Thyroid gland (tissue), 4 donors: ENCODE measurements at places on chromosomes 6 and 20.
A peak's percentile ranks its signal among the peaks of the same experiment; 100 is the strongest.

DNA sequence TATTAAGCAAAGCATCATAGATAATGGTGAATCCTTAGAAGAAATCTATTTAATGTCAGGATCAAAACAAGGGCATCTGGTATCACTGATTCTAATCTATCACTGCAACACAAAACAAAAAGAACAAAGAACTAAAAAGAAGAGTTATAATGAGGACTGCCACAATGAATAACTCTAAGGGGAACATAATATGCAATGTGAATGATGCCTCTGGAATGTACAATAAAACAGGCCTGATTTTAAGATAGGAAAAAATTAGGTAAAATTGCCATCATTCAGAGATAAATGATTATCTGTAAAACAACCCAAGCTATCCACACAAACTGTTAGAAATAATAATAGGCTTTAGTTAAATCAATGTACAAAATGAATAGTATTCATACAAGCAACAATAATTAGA is 936.7 kb upstream of the CITED2 start:
- no peak for DNase-seq
- no peaks in the 10 kb centered on the region for H3K4me1 ChIP-seq
- no peaks in the 10 kb centered on the region for H3K36me3 ChIP-seq
- H3K27ac ChIP-seq: no peak overlapping the region
- H3K4me3 ChIP-seq: no peak overlapping the region

DNA sequence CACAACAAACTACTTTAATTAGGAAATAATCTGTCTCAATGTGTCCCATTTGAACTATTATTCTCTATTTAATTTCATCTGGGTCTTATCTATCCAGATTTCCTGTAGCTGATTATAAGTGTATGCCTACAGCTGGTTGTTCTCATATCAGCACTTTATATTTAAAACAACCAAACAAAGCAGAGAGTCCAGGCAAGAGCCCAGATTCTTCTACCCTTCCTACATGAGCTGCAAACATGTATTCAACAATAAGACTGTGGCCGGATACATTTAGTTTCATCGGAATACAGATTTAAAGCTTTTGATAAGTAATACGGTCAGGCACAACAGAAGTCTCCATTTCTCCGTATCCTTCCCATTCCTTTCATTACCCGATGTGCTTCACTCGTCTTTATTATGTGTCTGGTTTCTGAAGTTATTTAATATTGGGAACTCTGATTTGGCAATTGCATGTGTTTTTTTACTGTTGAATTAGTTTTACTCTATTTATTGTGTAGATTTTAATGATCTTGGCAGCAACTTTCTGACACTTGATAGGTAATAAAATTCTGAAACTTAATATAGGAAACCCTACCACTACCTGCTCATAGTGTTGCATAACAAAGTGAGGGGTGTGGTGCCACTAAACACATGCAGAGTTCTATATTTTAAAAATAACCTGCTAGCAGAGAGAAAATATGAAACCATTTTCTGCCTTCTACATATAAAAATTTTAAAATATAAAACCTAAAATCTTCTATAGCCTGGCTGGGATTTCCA is 653.5 kb upstream of the PTCHD4 start:
- no peaks in the 10 kb centered on the region for H3K27me3 ChIP-seq
- H3K36me3 ChIP-seq: no peaks in the 10 kb centered on the region
- H3K4me3 ChIP-seq: no peak overlapping the region
- no peak overlapping the region for H3K27ac ChIP-seq
- no peak for DNase-seq

DNA sequence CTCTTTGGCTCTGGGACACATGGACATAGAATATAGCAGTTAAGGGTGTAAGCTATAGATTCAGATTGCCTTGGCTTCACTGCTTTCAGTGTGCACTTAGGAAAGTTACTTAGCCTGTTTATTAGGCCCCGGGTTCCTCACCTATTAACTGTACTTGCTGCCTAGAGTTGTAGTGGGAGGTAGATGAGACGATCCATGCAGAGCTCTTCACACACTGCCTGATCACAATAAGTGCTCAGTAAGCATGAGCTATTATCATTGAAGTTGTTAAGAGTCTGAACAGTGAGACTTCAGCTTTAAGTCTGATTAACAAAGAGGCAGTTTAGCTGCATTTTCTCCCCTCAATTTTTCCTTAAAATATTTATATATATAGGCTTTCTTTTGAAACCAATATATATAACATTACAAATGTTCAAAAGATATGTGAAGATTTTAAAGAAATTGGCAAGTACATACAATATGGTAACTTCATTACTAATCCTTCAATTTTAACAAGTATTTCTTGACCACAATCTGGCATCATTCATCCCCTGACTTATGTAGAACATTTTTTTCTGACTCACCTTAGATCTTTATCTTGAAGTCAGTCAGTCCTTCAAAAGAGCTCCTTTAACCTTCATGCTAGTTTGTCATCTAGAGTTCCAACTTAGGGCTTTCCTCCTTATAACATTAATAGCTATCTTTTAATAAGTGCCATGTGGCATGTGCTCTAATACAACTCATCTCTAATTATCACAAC is 20.5 kb upstream of the SUPT3H start:
- no peaks in the 10 kb centered on the region for H3K4me1 ChIP-seq
- no peak for DNase-seq
- no peaks in the 10 kb centered on the region for H3K36me3 ChIP-seq

GRCh38 chr6:118932421-118932820 is 2.5 kb downstream of the MCM9 start:
- H3K36me3 ChIP-seq: peaks cover 9% of the 10 kb centered on the region
- DNase-seq: no peak
- no peak overlapping the region for H3K27ac ChIP-seq
- peaks cover 6% of the 10 kb centered on the region for H3K4me1 ChIP-seq
- no peaks in the 10 kb centered on the region for H3K27me3 ChIP-seq

DNA sequence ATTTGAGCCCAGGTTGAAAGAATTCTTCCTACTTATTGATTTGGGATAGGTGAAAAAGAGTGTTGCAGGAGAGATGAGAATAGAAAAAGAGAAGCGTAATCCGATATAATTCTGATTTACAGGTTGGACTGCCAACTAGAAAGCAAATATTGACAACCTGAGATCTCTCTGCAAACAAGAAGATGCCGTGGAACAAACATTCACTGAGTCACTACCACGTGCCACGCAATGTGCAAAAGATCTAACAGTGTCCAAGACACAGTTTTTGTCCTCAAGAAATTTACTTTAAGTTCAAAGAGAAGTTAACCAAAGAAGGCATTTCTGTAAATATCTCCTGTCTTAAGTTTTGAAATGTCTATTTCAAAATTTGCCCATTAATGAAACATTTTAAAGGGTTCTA is 578.0 kb upstream of the ARID1B start:
- H3K36me3 ChIP-seq: no peaks in the 10 kb centered on the region
- no peaks in the 10 kb centered on the region for H3K4me1 ChIP-seq
- no peak overlapping the region for H3K4me3 ChIP-seq
- no peak for DNase-seq

- H3K4me1 ChIP-seq: no peaks in the 10 kb centered on the region
- H3K27me3 ChIP-seq: no peaks in the 10 kb centered on the region
- H3K36me3 ChIP-seq: no peaks in the 10 kb centered on the region
- no peak overlapping the region for H3K4me3 ChIP-seq
These were observed 192.6 kb downstream of the CDH4 start for GRCh38 chr20:61444637-61445036.

GRCh38 chr6:138546733-138547185 is 47.5 kb upstream of the NHSL1 start:
- no peaks in the 10 kb centered on the region for H3K27me3 ChIP-seq
- no peak for DNase-seq
- no peaks in the 10 kb centered on the region for H3K4me1 ChIP-seq
- H3K36me3 ChIP-seq: no peaks in the 10 kb centered on the region
- H3K4me3 ChIP-seq: no peak overlapping the region

GRCh38 chr6:127484212-127484863 is 25.1 kb upstream of the KIAA0408 start:
- H3K27ac ChIP-seq: no peak overlapping the region
- no peak for DNase-seq
- no peaks in the 10 kb centered on the region for H3K27me3 ChIP-seq
- H3K4me3 ChIP-seq: no peak overlapping the region

DNA sequence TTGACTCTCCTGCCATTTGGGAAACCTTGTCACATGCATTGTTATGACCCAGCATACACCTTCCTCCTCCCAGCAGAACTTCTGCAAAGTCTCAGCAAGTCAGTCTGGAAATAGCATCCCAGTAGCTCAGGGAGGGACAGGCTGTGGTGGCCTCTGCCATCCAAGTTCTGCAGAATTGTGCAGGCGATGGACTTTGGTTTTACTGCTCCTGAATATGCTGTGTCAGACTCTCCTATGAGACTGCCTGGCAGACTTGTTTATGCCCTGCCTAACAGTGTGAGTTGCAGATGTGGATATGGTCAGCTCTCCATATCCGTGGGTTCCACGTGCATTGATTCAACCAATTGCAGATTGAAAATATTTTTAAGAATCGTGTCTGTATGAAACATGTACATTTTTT is 52.8 kb downstream of the SNRNP48 start:
- H3K27ac ChIP-seq: no peak overlapping the region
- no peak overlapping the region for H3K4me3 ChIP-seq
- no peaks in the 10 kb centered on the region for H3K36me3 ChIP-seq
- no peaks in the 10 kb centered on the region for H3K4me1 ChIP-seq
- no peaks in the 10 kb centered on the region for H3K27me3 ChIP-seq

GRCh38 chr6:94680669-94681212 is 896.6 kb upstream of the MANEA start:
- no peaks in the 10 kb centered on the region for H3K36me3 ChIP-seq
- no peaks in the 10 kb centered on the region for H3K27me3 ChIP-seq
- H3K4me1 ChIP-seq: no peaks in the 10 kb centered on the region
- H3K4me3 ChIP-seq: no peak overlapping the region
- no peak for DNase-seq

- H3K27me3 ChIP-seq: no peaks in the 10 kb centered on the region
- no peak overlapping the region for H3K4me3 ChIP-seq
- no peaks in the 10 kb centered on the region for H3K36me3 ChIP-seq
These were observed 119.5 kb upstream of the KCNK16 start for GRCh38 chr6:39441986-39442385.

DNA sequence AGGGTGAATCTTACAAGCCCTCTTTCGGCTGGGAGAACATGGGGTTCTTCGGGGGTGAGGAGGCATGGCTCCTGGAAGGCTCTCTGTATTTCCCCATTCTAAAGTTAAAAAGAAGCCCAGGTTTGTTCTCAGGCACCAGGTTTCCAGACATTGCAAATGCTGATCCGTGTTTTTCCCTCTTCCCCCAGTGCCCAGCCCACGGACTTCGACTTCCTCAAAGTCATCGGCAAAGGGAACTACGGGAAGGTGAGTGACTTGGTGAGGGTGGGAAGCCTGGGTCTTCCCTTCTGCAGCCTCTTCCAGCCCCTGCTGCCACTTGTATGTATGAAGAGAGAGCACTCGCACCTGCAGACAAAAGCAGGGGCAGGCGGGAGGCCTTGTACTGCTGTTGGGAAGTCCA is 8.7 kb downstream of the SGK2 start:
- H3K27ac ChIP-seq: no peak overlapping the region
- no peaks in the 10 kb centered on the region for H3K36me3 ChIP-seq
- DNase-seq: no peak
- H3K27me3 ChIP-seq: no peaks in the 10 kb centered on the region
- no peaks in the 10 kb centered on the region for H3K4me1 ChIP-seq

DNA sequence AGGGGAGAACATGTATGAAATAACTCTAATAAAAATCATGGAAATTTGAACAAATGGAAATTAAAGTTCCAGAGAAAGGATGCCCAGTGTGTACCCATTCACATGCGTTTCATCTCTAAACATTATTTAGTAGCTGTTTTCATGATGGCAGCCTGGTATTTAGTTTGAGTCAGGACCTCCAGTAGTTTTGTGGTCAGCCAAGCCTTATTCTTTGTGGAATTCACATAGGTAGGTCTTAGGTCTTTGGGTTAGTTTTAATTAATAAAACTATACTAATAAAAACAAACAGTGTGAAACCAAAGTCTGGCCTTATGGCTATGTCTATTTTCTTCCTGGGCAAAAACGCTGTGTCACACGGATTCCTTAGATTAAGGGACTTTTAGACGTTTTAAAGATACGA is 137.8 kb downstream of the FOXC1 start:
- H3K4me1 ChIP-seq: no peaks in the 10 kb centered on the region
- H3K4me3 ChIP-seq: no peak overlapping the region
- H3K27ac ChIP-seq: no peak overlapping the region
- no peak for DNase-seq
- no peaks in the 10 kb centered on the region for H3K27me3 ChIP-seq

DNA sequence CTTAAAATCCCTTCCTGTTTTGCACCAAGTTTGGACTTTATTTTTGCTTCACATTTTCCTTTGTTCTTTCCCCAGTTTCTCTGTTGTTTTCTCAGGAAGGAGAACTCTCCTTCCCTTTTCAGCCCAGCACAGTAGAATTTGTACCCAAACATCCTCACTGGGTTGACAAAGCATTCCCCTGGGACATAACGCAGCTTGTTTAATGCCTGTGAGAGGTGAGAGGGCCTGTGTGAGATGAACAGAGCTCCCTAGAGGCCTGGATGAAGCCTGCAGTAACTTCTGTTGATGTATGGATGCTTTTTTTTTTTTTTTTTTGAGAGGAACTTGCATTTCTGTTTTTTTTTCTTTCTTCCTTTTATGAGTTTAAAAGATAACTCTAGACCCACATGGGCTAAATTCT is 104.9 kb upstream of the SLC22A23 start:
- no peak overlapping the region for H3K4me3 ChIP-seq
- no peaks in the 10 kb centered on the region for H3K4me1 ChIP-seq
- H3K27ac ChIP-seq: peak overlapping the region; percentile 30
- no peaks in the 10 kb centered on the region for H3K27me3 ChIP-seq
- DNase-seq: no peak

DNA sequence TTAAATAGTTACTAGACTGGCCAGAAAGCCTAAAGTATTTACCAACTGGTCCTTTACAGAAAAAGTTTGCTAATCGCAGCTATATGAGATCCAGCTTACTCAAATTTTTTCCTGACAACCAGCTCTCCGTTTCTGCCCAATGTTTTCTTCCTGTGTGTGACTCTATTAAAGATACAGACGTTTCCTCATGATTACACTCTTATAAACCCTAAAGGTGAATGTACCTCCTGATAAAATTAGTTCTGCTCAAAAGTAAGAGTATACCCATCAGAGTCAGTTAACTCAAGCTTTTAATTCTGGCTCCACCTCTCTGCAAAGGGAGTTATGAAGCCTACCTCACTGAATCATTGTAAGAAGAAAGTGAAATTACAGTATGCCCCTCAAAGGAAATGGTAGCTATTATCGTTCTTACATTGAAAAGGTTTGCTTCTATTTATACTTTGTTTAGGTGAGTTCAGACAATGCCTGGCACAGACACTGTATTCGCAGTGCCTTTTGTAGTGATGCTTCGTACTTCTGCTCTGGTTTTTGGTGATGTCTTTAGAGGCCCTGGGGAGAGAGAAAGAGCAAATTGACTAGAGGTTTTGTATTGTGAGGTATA is 10.2 kb upstream of the MROH8 start:
- no peak overlapping the region for H3K27ac ChIP-seq
- H3K4me3 ChIP-seq: no peak overlapping the region
- DNase-seq: no peak
- no peaks in the 10 kb centered on the region for H3K27me3 ChIP-seq
- H3K36me3 ChIP-seq: peaks cover 19% of the 10 kb centered on the region
- peaks cover 5% of the 10 kb centered on the region for H3K4me1 ChIP-seq

GRCh38 chr6:5302995-5303622 is 41.8 kb downstream of the FARS2 start:
- H3K27me3 ChIP-seq: no peaks in the 10 kb centered on the region
- H3K27ac ChIP-seq: peak overlapping the region; percentile 34
- no peak overlapping the region for H3K4me3 ChIP-seq
- peak; percentile 87 for DNase-seq

GRCh38 chr20:48826883-48827771 is 672 bp downstream of the PREX1 start:
- no peaks in the 10 kb centered on the region for H3K27me3 ChIP-seq
- H3K27ac ChIP-seq: peak overlapping the region; percentile 46
- H3K4me3 ChIP-seq: peak overlapping the region; percentile 65
- peaks cover 24% of the 10 kb centered on the region for H3K4me1 ChIP-seq
- no peaks in the 10 kb centered on the region for H3K36me3 ChIP-seq
